ENCODE measurements at places on chromosomes 11 and 22.

GRCh38 chr22:25193130-25193529 is 6.5 kb upstream of the CRYBB3 start:
- DNase-seq, result no peak

GRCh38 chr22:21009638-21010425 is 5.1 kb upstream of the P2RX6 start:
- no peak for DNase-seq

- DNase-seq, result no peak
Observed at GRCh38 chr11:114050258-114050927, 9.1 kb upstream of the ZBTB16 start.

DNA sequence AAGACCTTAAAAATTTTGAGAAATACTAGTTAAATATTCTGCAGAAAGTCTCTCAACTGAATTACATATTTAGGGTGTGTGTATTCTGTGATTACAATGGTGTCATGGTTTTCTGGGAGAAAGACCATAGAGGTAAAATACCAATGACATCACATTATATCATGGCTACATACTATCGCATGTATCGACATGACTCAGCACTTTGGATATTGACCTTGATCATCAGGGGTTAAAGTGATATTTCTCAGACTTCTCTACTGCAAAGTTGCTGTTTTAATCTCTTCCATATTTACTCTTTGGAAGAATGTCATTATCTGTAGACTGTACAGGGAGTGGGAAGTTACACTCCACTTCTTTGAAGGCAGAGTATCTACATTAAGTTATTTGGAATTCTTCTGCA is 1046.6 kb downstream of the FAM181B start:
- no peak for DNase-seq

DNA sequence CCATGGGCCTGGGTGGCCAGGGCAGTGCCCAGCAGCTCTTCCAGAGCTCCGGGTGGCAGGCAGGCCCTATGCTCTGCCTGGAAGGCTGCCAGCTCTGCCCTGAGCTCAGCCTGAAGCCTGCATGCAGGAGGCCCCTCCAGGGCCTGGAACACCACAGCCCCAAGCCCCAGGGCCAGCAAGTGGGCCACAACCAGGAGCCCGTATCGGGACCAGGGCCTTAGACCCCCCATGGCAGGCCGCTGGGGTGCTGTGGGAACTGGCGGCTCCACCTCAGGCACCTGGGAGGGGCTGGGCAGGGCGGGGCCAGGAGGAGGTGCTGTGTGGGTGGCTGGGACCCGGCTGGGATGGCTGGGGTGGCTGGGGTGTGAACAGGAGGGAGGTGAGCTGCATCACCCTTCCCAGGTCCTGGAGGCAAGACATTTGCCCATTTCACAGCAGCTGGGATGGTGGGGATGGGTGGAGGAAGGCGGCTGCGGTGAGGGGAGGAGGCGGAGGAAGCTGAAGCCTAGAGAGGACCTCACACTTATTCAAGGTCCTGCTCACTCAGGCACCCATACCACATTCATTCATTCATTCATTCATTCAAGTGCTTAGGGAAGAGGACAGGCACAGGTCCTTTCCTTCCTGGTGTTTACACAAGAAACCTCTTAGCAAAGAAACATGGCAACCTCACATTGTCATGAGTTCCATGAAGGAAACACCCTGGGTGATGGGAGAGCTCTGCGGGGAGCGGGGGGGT is at the start of gene KCNK7:
KCNK7 (minus strand) TSS at position 258 of the 739 bp plus-strand sequence; CDS start at position 230, 28 bp downstream.
- DNase-seq, result no peak

GRCh38 chr11:66705587-66706335 is 23.3 kb downstream of the SPTBN2 start:
- no peak for DNase-seq

DNA sequence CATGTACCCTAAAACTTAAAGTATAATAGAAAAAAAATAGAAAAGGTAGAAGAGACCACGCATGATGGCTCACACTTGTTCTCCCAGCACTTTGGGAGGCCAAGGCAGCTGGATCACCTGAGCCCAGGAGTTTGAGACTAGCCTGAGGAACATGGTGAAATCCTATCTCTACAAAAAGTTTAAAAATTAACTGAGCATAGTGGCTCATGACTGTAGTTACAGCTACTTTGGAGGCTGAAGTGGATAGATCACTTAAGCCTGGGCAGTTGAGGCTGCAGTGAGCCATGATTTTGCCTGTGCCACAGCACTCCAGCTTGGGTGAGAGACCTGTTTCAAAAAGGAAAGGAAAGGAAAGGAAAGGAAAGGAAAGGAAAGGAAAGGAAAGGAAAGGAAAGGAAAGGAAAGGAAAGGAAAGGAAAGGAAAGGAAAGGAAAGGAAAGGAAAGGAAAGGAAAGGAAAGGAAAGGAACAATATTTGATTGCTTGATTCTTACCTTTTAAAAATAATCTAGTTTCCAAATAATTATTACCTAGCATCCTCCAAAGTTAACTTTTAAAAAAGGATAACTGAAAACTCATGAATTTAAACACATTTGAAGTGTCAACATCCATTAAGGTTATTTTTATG is 99.9 kb upstream of the PAX6 start:
- no peak for DNase-seq

GRCh38 chr22:32486656-32487390 is 12.2 kb downstream of the FBXO7 start:
- DNase-seq, result no peak

DNA sequence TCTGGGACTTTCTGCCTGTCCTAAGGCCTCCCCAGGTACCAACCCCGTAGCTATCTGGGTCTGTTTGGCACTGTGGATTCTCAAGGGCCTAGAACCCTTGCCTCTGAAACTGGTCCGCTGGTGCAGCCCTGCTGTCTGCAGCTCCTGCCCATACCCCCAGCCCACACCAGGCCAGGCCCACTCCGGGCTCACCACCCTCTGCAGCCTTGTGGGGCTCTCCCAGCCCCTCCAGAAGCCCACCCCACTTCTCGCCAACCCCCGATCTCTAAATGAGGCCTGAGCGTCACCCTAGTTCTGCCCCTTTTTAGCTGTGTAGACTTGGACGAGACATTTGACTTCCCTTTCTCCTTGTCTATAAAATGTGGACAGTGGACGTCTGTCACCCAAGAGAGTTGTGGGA is 4.7 kb downstream of the KLHDC7B start:
- DNase-seq, result no peak

DNA sequence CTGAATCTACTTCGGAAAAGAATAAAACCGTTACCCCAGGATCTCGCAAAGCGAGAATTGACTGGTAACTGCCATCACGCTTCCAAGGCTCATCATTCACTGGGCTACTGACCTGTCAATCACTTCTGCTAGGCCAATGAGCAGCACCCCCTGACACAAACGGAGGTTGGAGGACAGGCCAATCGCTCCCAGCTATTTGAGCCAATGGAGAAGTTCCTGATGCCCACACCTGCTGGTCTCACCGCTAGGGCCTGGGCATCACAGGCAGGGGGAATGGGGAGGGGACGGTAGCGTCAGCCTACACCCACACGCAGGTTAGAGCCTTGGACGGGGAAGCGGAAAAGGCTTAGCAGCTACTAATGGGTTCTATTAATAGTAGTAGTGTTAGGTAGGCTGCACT is 56.7 kb upstream of the CHST1 start:
- no peak for DNase-seq

DNA sequence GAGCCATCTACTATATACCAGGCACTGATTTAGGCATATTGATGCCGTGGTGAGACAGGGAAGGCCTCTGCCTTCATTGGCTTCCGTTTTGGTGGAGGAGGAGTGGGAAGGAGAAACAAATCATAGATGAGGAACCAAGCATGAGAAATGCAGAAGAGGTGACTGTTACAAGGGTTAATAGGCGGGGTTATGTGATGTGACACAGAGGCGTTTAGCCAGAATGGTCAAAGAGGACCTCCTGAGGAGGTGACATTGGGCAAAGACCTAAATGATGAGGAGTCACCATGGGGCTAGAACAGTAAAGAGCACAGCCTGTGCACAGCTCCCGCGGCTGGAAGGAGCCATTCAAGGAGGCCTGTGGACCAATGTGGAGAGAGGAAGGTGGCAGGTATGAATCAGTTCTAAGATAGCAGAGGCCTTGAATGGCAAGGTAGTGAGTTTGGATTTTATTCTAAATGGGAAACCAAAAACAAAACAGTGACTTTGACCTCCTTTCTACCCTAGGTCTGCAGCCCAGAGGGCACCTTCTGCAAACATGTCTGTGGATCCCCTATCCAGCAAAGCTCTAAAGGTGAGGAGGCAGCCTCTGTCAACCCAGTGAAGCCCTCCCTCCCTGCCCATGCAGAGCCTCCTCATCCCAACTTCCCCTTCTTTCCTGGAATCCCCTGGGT is 11.7 kb downstream of the MAFF start:
- no peak for DNase-seq

GRCh38 chr22:43210631-43211515 is 23.9 kb upstream of the TTLL12 start:
- no peak for DNase-seq

GRCh38 chr22:25661073-25661472 is 80.9 kb upstream of the MYO18B start:
- no peak for DNase-seq

DNA sequence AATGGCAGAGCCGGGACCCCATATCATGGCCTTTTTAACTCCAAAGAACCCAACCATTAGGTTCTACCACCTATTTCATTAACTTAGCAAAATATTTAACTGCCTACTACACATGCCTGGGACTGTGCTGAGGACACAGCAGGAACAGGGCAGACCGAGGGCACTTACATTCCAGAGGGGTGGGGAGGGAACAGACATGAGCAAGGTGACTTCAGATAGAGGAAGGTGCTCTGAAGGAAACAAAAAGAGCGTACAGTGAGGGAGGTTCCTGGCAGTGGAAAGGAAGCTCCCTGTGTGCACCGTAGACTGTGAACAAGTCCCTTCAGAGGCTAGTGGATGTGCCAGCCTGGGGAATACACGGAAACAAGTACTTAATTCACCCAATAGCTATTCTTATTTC is 82.8 kb downstream of the NAT10 start:
- DNase-seq, result no peak

- DNase-seq, result no peak
Observed at GRCh38 chr11:118610773-118611432, 3.5 kb downstream of the PHLDB1 start.

DNA sequence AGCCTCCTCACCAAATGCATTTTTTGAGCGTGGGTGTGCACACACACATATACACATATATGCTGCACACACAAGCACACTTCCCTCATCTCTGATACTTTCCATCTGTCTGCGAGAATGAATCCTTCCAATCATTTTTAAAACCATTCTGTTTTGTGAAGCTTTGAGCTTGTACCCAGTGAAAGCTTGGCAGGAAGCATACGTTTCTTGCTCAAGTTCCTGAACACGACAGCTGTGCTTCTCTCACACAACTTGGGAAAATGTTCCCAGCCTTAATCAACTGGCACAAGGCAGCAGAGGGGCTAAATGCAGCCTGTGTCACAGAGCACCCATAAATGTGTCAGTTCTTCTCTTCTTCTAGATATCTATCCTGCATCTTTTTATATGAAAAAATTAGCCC is 524.0 kb upstream of the KIRREL3 start:
- no peak for DNase-seq

- no peak for DNase-seq
Observed at GRCh38 chr11:82903843-82904586, 2.5 kb downstream of the DDIAS start.

DNA sequence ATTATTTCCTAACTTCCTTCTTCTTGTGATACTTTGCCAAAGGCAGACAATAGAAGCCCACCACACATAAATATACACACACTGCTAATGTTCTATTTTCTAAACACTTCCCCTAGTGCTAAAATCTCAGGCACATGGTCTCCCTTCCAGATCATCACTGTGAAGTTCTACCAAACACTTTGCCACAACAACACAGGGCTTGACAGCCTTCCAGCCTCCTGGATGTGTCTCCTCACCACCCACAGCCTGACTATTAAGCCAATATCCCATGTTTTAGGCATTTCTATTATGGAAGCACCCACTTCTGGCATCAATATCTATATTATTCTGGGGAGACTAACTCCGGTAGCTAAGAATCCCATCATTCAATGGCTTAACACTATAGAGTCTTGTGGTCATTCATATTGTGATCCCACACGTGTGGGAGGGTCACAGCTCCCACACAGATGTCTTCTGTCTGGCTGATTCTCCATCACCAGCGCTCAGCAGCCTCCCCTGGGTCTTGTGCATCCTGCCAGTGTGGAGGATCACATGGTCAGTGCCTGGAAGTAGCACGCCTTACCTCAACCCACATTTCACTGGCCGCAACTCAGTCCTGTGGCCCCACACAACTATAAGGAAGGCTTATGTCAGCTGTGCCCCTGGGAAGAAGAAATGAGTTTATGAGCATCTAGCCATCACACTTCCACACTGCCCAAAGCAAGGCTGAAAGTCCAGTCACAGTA is 29.0 kb downstream of the SPATA19 start:
- no peak for DNase-seq

- DNase-seq, result peak; percentile 42
Observed at GRCh38 chr22:30763815-30764673, 69.4 kb downstream of the OSBP2 start.

DNA sequence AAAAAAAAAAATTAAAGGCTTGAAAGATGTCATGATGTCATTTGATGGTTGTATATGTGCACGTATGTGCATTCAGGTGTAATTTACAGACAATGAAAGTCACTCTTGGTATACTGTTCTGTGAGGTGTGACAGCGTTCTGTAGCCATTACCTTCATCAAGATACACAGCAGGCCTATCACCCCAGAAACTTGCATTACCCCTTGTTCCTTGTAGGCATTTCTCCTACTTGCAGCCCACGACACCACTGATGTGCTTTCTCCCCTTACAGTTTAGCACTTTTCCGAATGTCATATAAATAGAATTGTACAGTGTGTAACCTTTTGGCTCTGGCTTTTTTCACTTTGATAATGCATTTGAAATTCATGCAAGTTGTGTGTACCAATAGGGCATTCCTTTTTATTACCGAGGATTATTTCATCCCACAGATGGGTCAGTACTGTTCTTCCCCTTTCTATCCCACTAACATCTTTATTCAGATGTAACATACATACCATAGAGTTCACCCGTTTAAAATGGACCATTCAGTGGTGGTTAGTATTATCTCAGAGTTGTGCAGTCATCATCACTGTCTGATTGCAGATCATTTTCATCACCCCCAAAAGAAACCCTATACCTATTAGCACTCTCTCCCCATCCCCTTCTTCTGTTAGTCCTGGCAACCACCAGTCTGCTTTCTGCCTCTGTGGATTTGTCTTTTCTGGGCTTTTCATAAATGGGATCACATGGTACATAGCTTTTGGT is 30.3 kb downstream of the BCR start:
- no peak for DNase-seq

- no peak for DNase-seq
Observed at GRCh38 chr11:21414953-21415352, 745.6 kb downstream of the NELL1 start.

DNA sequence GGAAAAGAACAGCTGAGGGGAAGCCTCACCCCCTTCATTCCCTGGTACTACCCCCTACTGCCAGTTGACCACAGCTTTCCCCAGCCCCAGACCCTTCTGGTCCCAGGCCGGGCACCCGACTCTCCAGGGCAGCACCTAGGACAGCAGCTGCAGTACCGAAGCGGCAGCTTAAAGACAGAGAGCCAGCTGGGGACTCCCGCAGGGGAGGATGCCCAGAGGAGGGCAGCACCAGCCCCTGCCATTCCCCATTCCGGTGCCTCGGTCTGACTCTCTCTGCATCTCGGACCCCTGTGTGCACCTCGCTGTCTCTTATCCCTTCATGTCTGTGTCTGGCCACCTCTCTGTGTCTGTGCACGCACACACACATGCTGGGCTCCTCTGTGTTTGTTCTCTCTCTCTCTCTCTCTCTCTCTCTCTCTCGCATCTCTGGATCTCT is 9.4 kb downstream of the IGSF9B start:
- no peak for DNase-seq
